GM12891 (cell line): ENCODE measurements at places on chromosomes 11 and 22.

DNA sequence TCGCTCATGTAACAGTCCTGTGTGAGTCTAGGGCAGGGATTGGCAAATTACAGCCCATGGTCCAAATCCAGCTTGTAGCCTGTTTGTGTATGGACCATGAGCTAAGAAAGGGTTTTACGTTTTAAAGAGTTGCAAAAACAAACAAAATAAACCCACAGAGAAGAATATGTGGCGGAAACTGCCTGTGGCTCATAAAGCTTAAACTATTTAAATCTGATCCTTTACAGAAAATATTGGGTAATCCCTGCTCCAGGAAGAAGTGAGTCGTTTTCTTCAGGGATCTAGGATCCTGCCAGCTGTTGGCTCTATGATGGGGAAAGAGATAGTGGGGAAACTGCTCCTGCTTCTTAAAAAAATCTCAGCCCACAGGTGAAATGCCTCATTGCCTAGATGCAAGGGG is 3.4 kb upstream of the OR6Q1 start:
- DNase-seq, result no peak

- DNase-seq, result no peak
Measured at GRCh38 chr11:23856654-23857053, 640.2 kb upstream of the LUZP2 start.

- peak; percentile 12 for DNase-seq
Measured at GRCh38 chr22:33579448-33580093, 340.7 kb downstream of the LARGE1 start.

GRCh38 chr22:33188326-33188725 is 130.1 kb upstream of the SYN3 start:
- DNase-seq, result no peak

DNA sequence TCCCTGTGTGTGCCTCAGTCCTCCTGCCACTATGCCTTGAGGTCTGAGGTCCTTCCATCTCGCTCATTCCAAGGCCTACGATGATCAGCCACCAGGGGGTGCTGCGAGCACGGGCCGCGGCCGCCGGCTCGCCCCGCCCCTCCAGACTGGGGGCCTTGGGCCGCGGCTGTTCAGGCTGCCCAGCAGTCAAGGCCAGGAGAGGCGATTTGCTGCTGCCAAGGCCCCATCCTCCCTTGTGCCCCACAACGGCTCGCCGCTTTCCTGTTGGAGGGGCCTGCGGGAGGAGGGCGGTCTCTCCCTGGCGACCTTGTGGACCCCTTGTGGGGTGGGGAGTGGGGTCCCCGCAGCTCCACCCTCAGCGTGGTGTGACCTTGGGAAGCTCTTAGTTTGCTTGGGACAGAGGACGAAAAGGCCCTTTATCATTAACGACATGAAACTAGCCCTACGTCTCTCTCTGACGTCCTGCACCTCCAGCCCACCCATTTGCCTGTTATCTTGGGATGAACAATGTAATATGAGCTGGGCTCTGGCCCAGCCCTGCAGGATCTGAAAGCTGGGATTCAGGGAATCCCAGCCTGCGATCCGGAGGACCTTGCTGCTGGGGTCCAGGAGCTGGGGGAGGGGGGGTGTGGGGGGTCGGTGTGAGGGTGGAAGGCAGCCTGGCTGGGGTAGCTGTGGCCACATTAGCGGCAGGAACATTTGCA is 5.3 kb upstream of the GALR3 start:
- peak; percentile 95 for DNase-seq

DNA sequence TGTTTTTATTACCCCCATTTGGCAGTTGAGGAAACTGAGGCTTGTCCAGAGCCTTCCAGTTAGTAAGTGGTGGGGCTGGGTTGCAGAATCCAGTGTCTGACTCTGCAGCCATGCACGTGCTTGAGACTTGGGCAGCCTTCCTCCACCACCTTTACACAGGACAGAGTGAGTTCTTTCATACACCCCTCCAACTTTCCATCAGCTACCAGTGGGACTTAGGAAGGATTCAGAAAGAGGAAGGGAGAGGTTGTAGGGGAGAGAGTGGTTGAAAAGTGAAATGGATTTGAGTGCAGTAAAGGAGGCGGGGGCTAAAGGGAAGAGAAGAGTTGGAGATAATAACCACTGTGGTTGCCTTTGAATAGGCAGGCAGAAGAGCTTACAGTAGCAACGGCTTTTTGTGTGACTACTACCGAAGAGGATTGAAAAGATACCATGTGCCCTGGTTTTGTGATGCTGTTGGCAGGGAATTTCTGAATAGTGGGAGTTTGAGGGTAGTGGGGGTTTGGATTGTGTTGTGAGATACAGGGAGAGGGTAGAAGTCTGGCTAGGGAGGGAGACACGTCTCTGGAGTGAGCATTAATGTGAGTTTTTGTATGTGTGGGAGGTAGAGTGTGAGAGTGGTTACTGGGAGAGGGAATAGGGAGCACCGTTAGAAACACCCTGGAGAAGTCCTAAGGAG is 1.7 kb downstream of the UVRAG start:
- no peak for DNase-seq

- DNase-seq, result no peak
Measured at GRCh38 chr11:114586797-114587196, 8.8 kb downstream of the NXPE4 start.

DNA sequence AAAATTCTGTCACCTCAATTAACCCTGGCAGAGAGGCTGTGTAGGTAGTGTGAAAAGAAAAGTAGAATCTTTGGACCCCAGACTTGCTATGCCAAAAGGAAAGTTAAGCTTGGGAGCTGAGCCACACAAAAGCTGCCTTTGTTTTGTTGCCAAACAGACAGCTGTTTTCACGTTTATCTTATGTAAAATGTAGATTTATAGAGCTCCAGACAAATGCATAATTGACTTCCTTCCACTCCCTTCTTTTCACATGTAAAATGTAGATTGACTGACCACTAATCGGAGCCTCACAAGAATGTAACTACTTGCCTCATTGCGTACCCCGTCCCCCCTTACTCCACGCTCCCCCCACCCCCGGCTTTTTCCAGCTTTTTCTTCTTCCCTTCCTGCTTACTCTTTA is 2302.2 kb upstream of the RAG2 start:
- no peak for DNase-seq

DNA sequence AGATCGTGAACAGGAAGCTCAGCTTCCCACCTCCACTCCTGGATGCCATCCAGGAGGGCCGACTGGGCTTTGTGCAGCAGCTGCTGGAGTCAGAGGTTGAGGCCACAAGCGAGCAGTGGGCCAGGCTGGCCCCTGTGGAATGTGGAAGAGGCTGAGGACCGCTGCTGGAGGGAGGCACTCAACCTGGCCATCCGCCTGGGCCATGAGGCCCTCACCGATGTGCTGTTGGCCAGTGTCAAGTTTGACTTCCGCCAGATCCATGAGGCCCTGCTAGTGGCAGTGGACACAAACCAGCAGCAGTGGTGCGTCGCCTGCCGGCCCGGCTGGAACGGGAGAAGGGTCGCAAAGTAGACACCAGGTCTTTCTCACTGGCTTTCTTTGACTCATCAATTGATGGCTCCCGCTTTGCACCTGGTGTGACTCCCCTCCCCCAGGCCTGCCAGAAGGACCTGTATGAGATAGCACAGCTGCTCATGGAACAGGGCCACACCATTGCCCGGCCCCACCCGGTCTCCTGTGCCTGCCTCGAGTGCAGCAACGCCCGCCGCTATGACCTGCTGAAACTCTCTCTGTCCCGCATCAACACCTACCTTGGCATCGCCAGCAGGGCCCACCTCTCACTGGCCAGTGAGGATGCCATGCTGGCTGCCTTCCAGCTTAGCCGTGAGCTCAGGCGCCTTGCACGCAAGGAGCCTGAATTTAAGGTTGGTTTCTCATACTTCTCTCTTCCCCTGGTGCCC is 24.9 kb downstream of the ART5 start:
- no peak for DNase-seq

DNA sequence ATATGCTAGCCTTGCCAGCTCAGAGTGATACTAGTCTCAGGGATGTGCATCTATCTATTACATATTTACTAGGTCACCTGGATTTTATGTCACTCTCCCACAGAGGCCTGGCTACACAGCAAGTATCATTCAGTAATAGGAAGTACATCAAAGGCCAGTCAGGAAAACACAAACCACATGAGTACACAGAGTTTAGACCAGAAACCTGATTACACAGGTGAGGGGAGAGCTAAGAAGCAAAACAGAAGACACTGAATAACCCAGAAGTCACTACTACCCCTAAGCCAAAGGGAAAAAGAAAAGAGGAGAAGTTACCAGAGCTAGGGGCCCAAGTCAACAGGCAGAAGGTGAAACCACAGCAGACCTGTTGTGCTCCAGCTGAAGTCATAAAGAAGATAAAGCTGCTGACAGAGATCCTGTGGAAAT is 13.3 kb downstream of the LPXN start:
- DNase-seq, result no peak

- DNase-seq, result no peak
Measured at GRCh38 chr11:1458340-1459218, 28.0 kb downstream of the MOB2 start.

GRCh38 chr11:12674936-12675696 is 895 bp downstream of the TEAD1 start:
- DNase-seq, result no peak

GRCh38 chr22:27801202-27801615 is 347 bp downstream of the MN1 start:
- DNase-seq, result peak; percentile 41

DNA sequence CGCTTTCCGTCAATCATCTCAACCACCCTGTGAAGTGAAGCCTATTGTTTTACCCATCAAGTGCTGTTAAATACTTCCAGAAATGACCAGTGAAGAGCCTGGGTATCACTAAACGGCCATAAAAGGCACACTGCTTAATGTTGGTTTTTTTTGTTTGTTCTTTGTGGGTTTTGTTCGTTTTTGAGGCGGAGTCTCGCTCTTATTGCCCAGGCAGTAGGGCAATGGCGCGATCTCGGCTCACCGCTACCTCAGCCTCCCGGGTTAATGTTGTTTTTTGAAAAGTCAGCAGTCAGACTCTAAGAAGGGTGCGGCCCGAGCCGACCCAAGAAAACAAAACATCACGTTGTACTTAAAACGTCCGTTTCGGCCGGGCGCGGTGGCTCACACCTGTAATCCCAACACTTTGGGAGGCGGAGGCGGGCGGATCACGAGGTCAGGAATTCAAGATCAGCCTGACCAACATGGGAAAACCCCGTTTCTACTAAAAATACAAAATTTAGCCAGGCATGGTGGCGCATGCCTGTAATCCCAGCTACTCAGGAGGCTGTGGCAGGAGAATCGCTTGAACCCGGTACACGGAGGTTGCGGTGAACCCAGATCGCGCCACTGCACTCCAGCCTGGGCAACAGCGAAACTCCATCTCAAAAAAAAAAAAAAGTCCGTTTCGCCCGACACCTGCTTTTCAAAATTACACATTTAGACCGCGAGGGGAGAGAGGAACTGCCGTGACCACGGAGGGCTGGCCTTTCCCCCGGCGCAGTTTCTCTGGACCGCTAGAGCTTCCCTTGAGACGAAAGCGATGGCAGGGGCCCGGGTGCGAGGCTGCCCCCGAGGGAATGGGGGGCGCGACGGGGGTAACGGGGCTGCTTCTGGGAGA is 714 bp downstream of the CD59 start:
- peak; percentile 56 for DNase-seq

DNA sequence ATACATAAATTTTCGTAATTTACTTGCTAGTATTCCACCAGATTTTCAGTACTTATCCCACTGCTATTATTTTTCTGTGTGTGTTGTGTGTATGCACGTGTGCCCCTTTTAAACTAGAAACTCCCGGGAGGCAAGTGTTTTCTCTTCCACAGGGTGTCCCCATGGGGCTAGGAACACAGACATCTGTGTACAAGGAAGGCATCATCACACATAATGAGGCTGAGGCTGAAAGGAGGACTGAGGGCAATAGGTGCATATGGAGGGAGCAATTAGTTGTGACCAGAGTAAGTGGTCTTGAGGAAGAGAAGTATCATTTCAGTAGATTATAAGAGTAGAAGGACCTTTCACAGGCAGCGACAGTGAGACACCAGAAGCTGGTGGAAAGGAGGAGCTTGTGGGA is 2.1 kb upstream of the DPAGT1 start:
- no peak for DNase-seq

DNA sequence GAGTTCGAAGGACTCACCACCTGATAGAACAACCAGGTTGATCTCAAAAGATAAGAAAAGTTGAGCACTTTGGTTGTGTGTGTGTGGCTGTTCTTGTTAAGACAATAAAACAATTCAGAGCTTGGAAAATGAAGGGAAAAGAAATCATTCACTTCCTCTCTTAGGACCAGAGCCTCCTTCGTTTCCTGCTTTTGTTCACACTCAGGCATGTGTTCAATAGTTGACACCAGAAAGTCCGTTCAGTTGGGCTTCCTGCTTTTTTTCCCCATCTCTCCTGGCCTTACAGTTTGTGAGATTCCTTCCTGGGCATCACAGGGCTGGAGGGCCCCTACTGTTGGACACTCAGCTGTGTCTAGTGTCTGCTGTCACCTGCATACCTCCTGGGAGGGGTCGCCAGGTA is 48.0 kb downstream of the TSPAN18 start:
- no peak for DNase-seq

DNA sequence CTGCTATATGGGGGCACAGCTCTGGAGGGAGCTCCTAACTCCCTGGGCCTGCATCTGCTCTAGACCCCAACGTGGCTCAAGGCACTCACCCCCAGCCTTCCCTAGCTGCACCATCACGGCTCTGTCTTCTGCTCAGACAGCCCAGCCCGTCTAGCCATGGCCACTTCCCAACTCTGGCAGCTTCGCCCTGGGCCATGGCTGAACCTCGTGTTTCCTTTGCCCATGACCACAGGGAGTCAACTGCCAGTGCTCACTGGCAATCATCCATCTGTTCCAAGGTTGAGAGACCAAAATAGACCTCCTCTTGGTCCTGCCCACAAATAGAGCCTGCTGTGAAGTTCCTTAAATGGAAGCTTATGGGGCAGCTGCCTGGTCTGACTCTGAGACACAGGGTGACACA is 5.4 kb downstream of the LMO1 start:
- DNase-seq, result no peak

DNA sequence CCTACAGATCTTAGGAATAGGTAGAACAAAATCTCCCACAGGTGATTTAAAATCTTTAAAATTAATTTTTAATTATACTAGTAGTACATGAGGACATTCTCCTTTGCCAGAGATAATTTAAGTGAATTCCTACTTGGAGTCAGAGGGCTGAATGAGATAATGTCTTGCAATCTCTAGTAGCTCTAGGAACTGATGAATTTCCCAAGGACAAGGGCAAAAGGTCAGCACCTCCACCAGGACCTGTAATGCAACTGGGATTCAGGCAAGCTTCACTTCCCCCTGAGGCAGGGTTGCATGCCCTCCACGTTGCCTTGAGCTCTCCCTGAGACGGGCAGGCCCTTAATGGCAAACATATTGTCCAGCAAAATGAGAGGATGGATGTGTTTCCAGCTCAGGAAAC is 330.3 kb upstream of the PITPNB start:
- no peak for DNase-seq

DNA sequence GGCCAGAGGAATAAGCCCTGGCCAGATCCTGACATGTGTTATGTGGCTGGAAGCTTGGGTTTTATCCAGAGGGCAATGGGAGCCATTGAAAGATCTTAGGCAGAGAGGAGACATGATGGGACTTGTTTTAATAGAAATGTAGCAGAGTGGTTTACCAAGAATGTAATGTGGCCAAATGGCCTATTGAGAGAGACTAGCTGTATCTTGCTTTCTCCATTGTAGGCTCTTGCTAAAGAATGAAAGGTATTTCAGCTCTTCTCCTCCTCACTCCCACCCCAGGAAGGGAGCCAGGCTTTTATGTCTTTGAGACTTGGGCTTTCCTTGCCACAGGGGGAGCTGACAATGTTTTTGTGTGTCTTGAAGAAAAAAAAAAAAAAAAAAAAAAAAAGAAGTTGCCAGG is 82.3 kb downstream of the TRIM29 start:
- no peak for DNase-seq

- no peak for DNase-seq
Measured at GRCh38 chr11:128890543-128891368, at the start of gene KCNJ5. TSS of gene KCNJ5 (plus strand) at chr11:128891356. CDS start at chr11:128911274, 19,918 bp downstream.
